ENCODE measurements at places on chromosomes 4 and X.

GRCh38 chr4:173057442-173057841, 111.2 kb upstream of the GALNT7 start:
- no peak for DNase-seq

GRCh38 chr4:172813359-172813923, 355.2 kb upstream of the GALNT7 start:
- DNase-seq = no peak

DNA sequence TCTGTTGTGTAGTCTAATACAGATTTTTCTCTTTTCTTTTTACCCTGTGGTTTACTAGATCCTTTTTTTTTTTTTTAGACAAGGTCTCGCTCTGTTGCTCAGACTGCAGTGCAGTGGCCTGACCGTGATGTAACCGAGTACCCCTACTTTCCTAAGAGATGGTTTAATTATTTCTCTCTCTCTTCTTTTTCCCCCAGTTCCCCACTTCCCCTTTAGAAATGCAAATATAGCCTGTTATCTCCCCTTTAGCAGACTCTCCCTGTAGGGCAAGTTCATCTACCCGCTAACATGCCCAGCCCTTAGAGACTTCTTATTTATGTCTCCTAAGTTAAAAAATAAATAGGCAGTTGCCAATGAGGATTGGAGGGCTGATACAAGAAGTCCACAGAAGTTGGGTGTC, 4.5 kb downstream of the SNX25 start:
- no peak for DNase-seq

DNA sequence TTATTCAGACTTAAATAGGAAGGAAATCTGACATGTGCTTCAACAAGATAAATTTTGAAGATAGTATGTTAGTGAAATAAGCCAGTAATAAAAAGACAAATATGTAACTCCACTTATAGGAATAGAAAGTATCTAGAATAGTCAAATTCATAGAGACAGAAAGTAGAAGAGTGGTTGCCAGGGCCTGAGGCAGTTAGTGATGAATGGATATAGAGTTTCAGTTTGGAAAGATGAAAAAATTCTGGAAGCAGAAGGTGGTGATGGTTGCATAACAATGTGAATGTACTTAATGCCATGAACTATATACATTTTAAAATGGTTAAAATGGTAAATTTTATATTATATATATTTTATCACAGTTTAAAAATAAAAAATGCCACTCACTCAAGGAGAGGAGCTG, 54.3 kb downstream of the HAND2 start:
- DNase-seq = no peak

DNA sequence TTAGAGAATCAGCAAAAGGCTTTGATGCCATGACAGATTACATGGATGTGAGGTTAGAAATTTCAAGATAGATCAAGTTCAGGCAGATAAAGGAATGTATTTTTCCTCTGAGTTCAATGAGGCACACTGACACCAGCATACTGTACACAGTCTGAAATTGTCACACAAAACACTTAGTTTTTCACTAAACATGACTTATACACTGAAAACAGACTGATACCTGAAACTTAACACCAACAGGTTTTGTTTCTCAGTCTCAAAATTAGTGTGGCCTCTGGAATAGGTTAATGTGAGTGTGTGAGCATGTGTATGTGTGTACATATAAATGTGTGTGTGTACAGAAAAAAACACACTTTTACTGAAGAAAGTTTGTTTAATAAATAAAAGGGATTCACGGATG, 129.9 kb upstream of the SLITRK2 start:
- DNase-seq = no peak

DNA sequence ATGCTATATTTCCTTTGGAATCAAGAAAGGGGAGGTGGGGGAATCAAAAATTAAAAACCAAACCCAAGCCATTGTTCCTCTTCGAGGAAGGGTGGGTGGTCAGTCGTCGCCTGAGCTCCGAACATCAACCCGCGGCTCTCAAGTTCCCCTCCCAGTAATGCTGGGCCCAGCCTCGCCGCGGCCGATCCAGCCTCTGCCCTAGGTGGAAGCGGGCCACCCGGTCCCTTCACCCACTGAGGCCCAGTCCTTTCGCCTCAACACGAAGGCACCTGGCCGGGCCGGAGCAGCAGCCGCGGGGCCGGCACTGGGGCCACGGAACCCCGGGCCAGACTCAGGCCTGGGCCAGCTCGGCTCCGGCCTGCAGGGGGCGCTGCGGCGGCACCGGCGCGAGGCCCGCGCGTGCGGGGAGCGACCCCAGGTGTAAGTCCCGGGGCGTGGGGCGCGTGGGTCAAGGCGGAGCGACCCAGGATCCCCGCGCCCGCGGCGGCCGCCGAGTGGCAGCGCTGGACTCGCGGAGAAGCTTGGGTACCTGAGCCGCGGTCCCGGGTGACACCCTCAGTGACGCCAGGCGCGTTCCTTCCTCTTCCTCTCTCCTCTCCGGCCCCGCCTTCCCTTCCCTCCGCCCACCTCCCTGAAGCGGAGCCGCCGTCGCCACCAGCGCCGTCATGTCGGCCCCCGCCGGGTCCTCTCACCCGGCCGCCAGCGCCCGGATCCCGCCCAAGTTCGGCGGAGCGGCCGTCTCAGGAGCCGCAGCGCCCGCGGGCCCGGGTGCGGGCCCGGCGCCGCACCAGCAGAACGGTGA, at the start of gene SEC24B:
TSS of gene SEC24B (plus strand) at position 611 of the 802 bp plus-strand sequence. CDS start at position 666, 55 bp downstream.
- peak; percentile 78 for DNase-seq

GRCh38 chr4:47598896-47599295, 113.8 kb downstream of the ATP10D start:
- no peak for DNase-seq

DNA sequence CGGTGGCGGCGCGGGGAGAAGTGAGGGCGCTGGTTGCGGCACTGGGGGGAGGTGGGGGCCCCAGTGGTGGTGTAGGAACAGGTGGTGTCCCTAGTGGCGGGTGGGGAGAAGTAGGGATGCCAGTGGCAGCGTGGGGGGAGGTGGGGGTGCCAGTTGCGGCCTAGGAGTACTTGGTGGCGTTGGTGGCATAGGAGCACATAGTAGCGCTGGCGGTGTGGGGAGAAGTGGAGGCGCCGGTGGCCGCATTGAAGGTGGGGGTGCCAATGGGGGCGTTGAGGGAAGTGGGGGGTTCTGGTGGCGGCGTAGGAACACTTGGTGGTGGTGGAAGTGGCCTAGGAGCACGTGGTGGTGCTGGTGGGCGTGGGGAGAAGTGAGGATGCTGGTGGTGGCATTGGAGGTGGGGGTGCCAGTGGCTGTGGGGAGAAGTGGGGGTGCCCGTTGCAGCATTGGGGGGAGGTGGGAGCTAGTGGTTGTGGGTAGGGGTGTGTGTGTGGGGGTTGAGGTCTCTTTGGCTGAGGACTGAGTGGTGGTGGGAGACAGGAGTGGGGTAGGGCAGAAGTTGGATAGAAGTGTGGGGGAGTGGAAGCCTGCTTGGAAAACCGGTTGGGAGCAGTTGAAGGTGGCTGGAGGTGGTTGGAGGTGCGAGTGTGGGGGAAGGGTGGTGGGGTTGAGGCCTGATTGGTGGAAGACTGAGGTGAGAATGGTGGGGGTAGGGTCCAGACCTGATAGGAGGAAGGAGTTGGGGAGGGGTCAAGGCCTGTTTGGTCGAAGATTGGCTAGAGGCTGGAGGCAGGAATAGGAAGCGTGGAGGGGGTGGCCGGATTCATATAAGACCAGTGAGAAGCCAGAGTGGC, 1.1 kb downstream of the GCNA start:
- no peak for DNase-seq

- DNase-seq = no peak
These were observed 9.6 kb upstream of the PPP3CA start for GRCh38 chr4:101356928-101357327.

DNA sequence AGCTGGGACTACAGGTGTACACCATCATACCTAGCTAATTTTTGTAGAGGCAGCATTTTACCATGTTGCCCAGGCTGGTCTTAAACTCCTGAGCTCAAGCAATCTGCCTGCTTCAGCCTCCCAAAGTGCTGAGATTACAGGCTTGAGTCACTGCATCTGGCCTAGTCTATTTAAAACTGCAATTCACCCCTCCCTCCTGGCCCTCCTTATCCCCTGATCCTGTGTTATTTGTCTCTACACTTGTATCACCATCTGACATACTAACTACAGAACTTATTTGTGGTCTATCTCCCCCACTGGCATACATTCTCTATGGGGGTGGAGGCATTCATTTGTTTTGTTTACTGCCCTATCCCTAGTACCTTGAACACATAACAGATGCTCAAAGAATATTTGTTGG, 23.7 kb downstream of the CC2D2A start:
- DNase-seq = no peak

GRCh38 chr4:186736466-186736865, 12.8 kb upstream of the FAT1 start:
- DNase-seq = no peak

DNA sequence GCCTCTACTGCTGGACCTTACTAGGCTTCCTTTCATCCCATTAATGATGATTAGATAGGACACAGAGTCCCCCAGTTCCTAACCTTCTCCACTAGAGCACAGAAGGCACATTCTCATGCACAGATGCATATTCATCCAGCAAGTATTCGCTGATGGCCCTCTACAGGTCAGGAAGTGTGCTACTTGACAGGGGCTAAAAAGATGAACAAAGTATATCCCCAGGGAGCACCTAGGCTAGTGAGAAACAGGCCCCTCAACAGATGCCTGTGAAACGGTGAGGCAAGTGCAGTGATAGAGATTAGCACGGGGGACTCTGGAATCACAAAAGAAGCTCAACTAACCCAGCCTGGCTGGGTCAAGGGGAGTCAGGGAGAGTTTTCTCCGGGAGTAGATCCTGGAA, 95.8 kb downstream of the MGST2 start:
- no peak for DNase-seq

DNA sequence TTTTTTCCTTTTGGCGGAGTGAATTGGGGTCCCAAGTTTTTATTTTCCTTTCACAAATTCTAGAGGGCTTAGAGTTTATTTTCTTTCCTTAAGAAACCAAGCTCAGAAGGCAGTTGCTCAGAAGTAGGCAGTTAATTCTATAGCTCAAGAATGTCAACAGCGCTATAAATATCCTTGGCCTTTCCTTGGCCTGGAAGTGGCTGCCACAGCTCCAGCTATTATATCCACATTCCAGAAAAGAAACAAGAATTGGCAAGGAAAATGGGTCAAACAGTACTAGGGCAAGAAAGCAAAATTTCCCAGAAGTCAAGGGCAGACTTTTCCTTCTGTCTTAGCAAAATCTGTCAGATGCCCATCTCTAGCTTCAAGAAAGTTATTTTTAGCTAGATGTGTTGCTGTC, 31.0 kb downstream of the SLC10A6 start:
- DNase-seq = no peak

Measured in occipital lobe (tissue), 3 donors.